ENCODE measurements at places on chromosomes 7 and 10.

- DNase-seq: no peak
Observed at GRCh38 chr10:29772403-29772802, 137.6 kb upstream of the SVIL start.

GRCh38 chr7:132485136-132485535 lies 91.1 kb downstream of the PLXNA4 start:
- no peak for DNase-seq

- peak; percentile 2 for DNase-seq
Observed at GRCh38 chr7:31175672-31176071, 123.6 kb downstream of the ADCYAP1R1 start.

- DNase-seq: no peak
Observed at GRCh38 chr7:130845581-130846085, 111.6 kb upstream of the KLF14 start.

DNA sequence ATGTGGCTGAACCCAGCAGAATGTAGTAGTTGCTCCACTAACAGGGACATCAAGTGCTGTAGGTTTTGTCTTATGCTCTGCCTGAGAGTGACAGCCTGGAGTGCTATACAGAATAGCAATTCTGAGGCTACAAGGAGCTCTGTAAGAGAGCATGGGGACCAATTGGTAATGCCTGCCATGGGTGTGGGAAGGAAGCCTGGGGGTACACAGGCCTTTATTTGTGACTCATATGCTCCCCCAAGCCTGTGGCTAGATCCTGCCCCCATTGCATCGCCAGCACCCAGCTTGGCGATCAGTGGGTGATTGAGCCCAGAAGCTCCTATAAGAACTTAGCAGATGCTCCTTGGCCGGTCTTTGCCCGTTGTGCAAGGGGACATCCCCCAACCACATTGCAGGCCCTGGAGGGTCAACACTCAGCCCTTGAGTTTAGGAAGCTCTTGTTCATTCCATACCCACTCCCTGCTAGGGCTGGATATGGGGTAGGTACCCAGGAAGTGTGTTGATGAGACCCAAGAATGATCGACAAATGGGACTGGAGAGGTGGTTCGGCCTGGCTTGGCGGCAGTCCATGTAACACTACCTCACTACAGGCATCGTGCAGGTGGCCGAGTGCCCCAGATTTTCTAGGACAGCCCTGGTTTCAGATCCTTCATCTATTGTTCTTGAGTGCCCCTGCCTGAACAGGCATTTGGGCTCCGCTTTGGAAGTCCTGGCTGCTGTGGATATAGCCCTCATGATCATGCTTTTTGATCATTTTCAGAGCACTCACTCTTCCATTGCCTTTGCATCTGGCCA lies 37.7 kb downstream of the ZMIZ1 start:
- no peak for DNase-seq

- no peak for DNase-seq
Observed at GRCh38 chr10:116353817-116354216, 29.6 kb downstream of the CCDC172 start.

All from NCI-H2171 (cell line).